ENCODE measurements at places on chromosomes 16 and 17.

GRCh38 chr17:17813055-17813724, 23.6 kb downstream of the SREBF1 start:
- DNase-seq, result no peak

- no peak for DNase-seq
These were observed 77.2 kb downstream of the KATNIP start for GRCh38 chr16:27627136-27627535.

- DNase-seq, result no peak
These were observed 6.5 kb upstream of the KLHL36 start for GRCh38 chr16:84641643-84642358.

GRCh38 chr16:64470916-64471315, 650.9 kb downstream of the CDH11 start:
- peak; percentile 10 for DNase-seq

DNA sequence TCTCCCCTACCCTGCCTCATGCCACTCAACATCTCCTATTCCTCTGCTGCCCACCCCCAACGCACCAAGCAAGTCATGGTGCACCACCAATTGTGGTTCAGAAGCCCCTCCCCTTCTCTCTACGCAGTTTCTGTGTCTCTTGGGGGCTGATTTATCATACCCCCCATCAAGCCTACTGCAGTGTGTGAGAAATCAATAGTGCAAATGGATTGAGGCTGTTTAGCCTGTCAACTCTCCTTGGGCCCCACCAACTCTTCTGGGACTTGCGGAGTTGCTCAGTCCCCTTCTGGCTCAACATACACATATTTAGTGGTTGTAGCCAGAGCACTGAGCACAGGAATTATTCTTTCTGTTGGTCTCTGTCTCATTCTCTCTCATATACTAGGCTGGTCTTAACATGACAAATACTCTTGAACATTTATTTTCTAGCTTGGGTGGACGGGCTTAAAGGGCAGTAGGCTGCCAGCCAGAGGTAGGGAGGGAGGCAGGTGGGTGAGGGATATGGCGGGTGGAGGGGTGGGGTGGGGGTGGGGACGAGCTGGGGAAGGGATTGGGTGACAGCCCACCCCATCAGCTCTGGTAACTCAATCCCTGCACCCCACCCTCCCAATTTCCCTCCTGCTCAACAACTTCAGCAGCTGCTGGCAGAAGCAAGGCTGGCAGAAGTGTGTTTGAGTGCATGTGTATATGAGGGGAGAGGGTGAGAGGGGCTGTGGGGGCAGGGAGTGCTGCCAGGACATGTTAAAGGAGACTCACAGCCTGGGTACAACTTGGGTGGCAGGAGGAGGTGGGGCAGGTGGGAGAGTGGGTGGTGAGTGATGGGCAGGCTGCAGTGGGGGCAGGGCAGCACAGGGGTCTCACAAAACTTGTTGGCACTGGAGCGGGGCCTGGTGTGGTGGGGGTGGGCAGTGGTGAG, 4.9 kb downstream of the RARA start:
- no peak for DNase-seq

DNA sequence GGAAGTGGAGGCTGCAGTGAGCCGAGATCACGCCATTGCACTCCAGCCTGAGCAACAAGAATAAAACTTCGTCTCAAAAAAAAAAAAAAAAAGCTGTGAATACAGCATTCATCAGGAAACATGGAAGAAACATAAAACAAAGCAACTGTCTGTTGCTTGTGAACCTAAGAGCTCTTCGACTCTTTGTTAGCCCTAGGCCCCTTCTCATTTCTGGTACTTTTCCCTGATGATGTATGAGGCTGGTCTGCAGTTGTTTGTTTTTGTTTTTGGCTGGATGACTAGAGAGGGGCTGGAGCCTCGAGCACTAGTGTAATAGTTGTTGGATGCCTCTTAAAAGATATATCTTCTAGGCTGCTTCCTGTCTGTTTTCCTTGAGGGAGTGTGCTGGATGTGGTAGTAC, 113.5 kb downstream of the MAP2K6 start:
- DNase-seq, result no peak

- DNase-seq, result peak; percentile 17
These were observed 7.0 kb upstream of the ZKSCAN2 start for GRCh38 chr16:25264597-25264996.
